ENCODE measurements at places on chromosomes 3 and 15. TPM values are rescaled to one million over a fixed set of nuclear protein-coding genes. Genes with fewer than 3 reads are reported as not detected.

- DNase-seq = peak; percentile 36
Observed at GRCh38 chr3:82745544-82745943, 984.1 kb upstream of the GBE1 start.

- no peak for DNase-seq
Observed at GRCh38 chr15:91150502-91151160, 50.6 kb downstream of the SV2B start.

- DNase-seq = no peak
Observed at GRCh38 chr15:74856537-74856936, 13.6 kb upstream of the ULK3 start.

Gene SPSB4
- total RNA-seq = not detected

DNA sequence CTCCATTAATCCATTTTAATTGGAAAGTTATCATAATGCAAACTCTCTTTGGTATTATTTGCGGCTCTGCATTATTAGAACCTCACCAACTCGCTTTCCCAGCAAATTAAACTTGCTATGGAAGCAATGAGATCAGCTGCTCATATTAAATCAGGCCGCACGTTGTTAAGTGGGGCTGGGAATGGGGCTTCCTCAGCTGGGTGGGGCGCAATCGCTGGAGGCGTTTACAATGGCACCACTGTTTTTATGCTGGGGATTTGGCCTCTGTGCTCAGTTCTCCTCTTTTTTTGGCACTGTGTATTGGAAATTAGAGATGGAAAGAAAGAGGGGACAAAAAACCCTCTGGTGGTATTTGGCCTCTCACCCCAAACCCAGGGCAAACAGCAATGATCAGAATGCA, 72.2 kb downstream of the RPLP1 start:
- no peak for DNase-seq

DNA sequence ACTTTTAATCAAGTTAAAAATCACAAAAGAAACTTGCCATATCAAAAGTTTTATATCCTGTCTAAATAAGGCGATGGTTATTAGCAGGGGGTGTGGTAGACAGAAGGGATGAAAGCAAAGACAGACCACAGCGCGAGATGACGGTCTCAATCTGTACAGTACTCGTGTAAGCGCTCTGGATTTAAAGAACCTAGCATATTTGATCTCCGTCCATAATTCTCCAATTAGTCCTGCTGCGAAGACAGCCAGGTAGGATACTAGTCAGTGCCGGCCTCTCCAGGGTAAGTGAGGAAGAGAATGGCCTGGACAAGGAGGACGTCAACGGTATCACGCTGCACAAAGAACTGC, 701 bp downstream of the SGO1 start:
- peak; percentile 30 for DNase-seq

Gene CD200R1
- total RNA-seq = not detected

DNA sequence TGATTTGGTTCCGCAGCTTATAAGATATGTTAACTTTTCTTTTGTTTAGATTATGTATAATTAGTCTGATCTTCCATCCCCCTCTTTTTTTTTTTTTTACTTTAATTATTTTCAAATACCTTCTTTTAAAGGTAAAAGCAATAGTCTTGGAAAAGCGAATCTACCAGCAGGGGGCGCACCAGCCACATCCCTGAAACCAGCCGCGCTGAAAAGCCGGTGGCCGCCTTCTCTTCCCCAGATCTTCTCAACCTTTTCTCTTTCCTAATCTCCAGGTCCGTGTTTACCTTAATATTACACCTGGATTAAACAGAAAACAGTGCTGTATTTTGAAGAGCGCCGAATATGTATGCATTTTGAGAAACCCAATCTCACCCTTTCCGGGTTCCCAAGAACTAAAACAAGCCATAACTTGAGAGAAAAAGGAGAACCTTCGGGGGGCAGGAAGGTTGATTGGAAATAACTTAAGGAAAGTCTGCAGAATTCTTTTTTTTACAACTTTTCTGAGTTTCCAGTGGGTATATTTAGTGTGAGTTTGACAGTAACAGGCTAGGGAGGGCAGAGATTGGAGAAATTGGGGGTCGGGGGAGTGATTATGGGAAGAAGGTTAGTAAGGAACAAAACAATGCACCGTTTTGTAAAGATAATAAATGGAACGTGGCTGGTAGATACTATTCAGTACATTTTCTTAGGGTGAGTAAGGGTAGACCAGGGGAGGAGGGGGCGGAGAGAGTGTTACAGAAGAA, 2.0 kb upstream of the SOX2 start:
- DNase-seq = peak; percentile 80

GRCh38 chr15:80563372-80563997, 131.6 kb upstream of the ABHD17C start:
- DNase-seq = no peak

DNA sequence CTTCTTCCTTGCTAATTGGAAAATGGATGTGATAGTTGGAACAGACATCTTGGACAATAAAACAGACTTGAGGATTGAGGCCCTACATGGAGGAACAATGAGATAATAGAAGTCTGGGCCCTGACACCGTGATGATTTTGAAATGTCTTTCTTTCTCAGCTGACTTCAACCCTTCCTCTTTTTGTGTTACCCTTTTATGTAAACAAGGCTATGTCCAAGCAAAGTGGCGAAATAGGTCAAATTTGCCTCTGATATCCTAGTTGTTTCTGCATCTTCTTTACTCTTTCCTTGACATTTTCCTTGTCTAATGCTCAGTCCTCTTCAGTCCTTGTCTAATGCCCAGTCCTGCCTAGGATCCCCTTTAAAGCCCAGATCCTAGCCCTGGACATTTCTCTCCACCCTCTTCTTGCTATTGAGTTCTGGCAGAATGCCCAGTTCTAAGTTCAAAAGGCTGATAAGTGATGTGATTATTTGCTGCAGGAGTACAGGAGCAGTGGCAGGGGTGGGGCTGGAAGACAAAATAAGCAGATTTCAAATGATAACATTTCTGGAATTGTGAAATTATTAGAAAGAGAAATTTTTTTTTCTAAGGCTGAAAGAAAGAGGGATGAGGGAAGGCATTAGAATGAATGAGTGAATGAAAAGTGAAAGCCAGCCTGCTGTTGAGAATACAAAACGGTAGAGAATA, 6.5 kb upstream of the VPS8 start:
- no peak for DNase-seq

Gene CAND2
- total RNA-seq = 4.8 TPM

DNA sequence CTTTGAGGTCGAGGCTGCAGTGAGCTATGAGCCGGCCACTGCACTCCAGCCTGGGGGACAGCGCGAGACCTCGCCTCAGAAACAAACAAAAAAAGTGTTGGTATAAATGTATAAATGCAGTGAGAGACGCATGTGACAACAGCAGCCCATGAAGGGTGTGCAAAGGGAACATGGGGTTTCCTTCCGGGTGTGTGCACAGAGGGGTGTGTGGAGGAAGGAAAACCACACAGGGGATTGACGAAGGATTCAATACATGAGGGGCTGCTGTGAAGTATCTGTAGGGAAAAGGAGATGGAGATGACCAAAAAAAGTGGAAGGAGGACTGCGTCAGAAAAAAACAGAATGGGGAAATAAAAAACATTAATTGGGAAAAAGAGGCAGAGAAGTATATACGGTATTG, 1.1 kb downstream of the MTFMT start:
- no peak for DNase-seq

- peak; percentile 62 for DNase-seq
Observed at GRCh38 chr3:56813653-56813960, 11.9 kb upstream of the ARHGEF3 start.

Gene ABTB1
- 8.4 TPM for total RNA-seq

DNA sequence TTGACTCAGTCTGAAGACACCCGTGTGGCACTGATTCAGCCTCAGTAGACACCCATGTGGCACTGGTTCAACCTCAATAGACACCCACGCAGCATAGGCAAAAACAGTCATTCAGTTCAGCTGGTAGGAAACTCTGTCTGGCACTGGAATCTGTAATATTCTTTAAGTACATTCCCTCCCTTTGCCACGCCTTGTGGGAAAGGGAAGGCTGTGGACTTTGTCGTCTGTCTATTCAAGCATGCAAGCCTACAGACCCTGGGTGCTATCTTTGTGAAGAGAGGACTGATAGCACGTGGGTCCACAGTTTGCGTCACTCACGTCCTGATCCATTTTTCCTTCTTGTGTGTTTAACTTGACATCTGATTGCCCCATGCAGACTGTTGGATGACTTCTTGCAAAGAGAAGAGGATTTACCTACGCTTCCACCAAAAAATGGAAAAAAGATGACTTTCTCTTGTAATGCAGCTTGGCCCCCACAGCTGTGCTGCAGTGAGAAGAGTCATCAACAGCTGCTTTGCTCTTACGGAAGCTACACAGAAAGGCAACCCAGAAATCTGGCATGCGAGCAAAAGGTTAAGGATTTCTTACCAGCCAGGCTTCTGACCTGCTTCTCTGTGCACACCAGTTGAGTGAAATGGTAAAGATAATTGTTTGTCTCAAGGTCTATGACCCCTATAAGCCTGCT, 278.1 kb downstream of the ULK4 start:
- peak; percentile 43 for DNase-seq

Gene DUOXA2
- total RNA-seq = not detected

GRCh38 chr3:57918123-57918837, 89.9 kb upstream of the FLNB start:
- DNase-seq = peak; percentile 90

- DNase-seq = no peak
Observed at GRCh38 chr3:195129644-195130492, 141.1 kb downstream of the XXYLT1 start.

- DNase-seq = no peak
Observed at GRCh38 chr3:179825527-179826246, 172.8 kb downstream of the USP13 start.

Gene CCDC54
- not detected for total RNA-seq

Gene TMCO5A
- total RNA-seq = not detected

DNA sequence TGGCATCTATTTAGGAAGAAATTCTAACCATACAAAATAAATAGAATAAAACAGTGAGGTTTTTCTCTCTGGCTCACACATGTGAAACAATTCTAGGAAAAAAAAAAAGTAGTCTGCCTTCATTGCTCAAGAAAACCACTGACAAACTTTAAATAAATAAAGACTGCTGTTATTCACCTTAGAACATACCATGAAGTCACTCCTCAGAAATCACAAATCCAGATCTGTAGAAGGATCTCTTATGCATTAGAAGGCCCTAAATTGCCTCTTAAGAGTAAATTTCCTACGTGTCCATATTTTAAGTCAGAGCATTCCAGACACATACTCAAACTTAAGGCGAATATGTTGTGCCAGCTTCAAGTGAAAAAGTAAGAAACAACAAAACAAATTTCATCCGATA, 217.3 kb downstream of the ZIC4 start:
- DNase-seq = no peak

Gene SEMA3G
- total RNA-seq = 0.77 TPM

GRCh38 chr15:51237816-51238215, 100.6 kb downstream of the CYP19A1 start:
- DNase-seq = no peak

DNA sequence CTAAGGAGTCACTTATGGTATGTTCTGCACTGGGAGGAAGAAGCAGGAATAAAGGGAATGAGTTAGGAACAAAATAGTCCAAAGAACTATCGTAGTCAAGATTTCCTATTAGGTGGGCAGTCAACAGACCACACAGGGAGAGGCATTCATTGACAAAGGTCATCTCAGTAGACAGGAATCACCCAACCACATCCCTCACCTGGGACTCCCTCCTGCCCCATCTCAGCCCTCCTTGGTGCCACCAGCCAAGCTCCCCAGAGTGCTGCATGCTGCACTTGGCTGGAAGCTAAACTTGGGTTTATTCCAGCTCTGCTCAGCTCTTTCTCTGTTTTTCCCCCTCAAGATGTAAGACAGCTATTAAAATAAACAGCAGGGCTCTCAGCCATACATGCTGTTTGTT, 72.3 kb upstream of the CTNNB1 start:
- no peak for DNase-seq

GRCh38 chr3:179826247-179826637, 173.4 kb downstream of the USP13 start:
- no peak for DNase-seq

DNA sequence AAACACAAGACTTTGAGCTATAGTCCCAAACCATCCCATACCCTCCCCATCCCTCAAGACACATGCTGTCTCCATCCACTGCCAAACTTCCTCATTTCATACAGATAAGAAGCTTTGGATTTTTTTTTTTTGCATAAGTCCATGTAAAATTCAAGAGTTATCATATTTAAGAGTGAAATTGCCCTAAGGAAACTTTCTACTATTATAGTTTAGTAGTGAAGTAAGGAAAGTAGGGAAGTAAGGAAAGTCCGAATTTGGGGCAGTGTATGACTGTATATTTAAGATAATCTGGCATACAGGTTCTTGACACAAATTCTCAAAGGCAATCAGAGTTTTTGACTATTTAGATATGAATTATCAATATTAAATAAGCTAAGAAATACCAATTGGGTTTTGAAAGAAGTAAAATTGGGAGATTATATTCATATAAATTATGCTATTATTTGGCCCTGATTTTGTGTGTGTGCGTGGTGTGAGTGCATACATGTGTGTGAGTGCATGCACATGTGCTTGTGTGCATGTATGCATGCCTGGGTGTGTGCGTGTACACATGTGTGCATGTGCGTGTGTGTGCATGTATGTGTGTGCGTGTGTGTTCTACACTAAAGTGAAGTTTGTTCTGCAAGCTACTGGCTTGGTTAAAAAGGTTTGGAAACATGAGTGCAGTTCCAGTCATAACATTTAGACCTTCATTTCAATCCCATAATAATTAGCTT, 83.6 kb upstream of the MBNL1 start:
- no peak for DNase-seq
